ENCODE measurements at places on chromosomes 3 and 15.
A peak's percentile ranks its signal among the peaks of the same experiment; 100 is the strongest.

DNA sequence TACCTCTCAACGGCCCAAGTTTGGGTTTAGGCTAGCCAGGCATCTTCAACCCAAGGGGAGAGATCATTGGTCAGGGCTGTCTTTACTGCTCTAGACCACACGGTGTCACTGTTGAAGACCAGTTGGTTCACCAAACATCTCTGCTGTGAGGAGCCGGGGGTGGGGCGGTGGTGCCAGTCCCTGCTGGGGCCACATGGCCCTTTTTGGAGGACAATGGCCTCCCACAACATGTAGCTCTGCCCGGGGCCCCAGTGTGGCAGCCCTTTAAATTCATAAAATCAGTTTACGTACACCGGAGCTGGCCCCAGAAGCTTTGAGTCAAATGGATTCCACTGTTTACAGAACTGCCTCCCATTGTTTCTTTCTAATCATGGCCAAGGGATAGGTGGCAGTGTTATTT is 19.1 kb upstream of the TM4SF18 start:
- peak; percentile 91 for DNase-seq

GRCh38 chr3:192077795-192078497 is 617.0 kb downstream of the PYDC2 start:
- no peak for DNase-seq

- DNase-seq, result no peak
These were observed 41.3 kb downstream of the ST6GAL1 start for GRCh38 chr3:186971578-186971977.

DNA sequence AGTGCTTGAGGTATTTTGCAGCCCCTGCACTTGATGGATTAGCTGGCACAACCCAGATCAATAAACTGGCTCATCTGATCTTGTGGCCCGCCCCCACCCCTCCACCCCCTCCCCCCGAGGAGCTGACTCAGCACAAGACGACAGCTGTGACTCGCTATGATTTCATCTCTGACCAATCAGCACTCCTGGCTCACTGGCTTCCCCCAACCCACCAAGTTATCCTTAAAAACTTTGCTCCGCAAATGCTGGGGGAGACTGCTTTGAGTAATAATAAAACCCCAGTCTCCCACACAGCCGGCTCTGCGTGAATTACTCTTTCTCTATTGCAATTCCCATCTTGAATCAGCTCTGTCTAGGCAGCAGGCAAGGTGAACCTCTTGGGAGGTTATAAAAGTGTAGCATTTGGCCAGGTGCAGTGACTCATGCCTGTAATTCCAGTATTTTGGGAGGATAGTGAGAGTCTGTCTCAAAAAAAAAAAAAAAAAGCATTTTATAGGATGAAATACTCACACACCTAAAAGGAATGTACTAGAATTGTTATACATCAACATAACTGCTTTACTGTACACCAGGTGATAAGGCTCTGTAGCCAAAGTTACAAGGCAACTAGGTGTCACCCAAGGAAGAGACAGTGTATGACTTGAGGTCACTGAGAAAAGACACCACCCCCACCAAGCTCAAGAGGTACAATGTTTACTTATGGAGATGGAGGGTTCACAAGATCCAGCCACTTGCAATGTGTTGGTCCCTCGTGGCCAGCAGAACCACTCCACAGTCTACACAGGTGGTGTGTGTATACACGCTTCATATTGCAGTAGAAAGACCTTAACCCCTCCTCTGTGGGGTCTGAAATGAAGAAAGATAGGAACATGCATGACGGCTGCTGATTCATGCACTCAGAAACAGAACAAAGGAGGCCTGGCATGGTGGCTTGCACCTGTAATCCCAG is 8.6 kb downstream of the ZNF445 start:
- DNase-seq, result peak; percentile 33

- no peak for DNase-seq
These were observed 192.2 kb upstream of the GADL1 start for GRCh38 chr3:31086698-31087097.

DNA sequence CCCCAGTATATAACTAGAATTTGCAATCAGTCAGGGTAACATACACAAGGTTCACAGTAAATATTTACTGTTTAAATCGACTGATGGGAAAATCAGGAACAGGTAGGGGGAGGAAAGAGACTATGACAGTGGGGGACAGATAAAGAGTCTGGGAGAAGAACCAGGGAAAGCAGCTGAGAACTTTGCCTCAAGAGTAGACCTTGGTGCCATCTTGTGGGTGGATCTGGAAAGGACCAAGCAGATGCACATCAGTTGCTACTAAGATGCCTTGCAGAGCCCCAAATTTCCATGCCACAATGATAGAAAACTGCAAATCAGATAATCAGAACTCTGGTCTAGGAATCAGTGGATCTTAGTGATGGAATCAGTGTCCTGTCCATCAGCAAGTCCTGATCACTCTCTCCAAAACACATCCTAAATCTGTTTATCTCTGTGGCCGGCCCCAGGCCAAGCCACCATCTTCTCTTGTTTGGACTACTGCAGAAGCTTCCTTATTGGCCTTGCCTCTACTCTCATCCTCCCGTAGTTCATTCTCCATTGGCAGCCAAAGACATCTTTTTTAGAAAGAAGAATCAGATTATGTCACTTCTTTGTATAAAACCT is 62.7 kb downstream of the PDE8A start:
- DNase-seq, result peak; percentile 43
